Sigmoid colon (tissue), 7 donors: ENCODE measurements at places on chromosomes 16 and 17. TPM values are rescaled to one million over a fixed set of nuclear protein-coding genes. Genes with fewer than 3 reads are reported as not detected.

Gene HES7
- total RNA-seq, result not detected

Gene CPHXL2
- not detected for total RNA-seq

Gene PRM2
- not detected for total RNA-seq

Gene RABEP1
- total RNA-seq, result 39.8 TPM

Gene TXNDC17
- 128 TPM for total RNA-seq

Gene CHST6
- 2.5 TPM for total RNA-seq

Gene EXOC7
- 58.9 TPM for total RNA-seq

Gene MYH13
- total RNA-seq, result not detected

Gene GLIS2
- 5.4 TPM for total RNA-seq

Gene KRT15
- not detected for total RNA-seq

Gene TERB1
- total RNA-seq, result not detected

Gene GNG13
- total RNA-seq, result not detected

Gene CSNK1D
- total RNA-seq, result 61.2 TPM

Gene CBLN1
- total RNA-seq, result under 0.01 TPM

Gene TRIM37
- total RNA-seq, result 20.2 TPM

Gene CA10
- total RNA-seq, result 0.81 TPM

Gene KRT37
- not detected for total RNA-seq

Gene CLEC19A
- not detected for total RNA-seq

Gene PRAC1
- 9.1 TPM for total RNA-seq

Gene HS3ST2
- 0.55 TPM for total RNA-seq

Gene WSCD1
- 7.5 TPM for total RNA-seq

Gene HEXIM1
- total RNA-seq, result 60.9 TPM

Gene OR3A3
- total RNA-seq, result not detected

Gene INO80E
- 49.2 TPM for total RNA-seq

Gene SPATA32
- total RNA-seq, result not detected

Gene FBF1
- 16.6 TPM for total RNA-seq

Gene EPOP
- 2.0 TPM for total RNA-seq

Gene DNAI2
- not detected for total RNA-seq

Gene APOBR
- total RNA-seq, result 1.1 TPM

Gene MYO1D
- total RNA-seq, result 21.6 TPM

Gene MT1B
- not detected for total RNA-seq

Gene TPSD1
- not detected for total RNA-seq

Gene BCL6B
- 2.6 TPM for total RNA-seq

Gene DHRS7C
- not detected for total RNA-seq

Gene KRT31
- total RNA-seq, result not detected

Gene KIF19
- 0.36 TPM for total RNA-seq

Gene MYO15A
- total RNA-seq, result 0.71 TPM

Gene FAM20A
- 6.4 TPM for total RNA-seq

Gene NATD1
- total RNA-seq, result 6.8 TPM

Gene GCGR
- 1.4 TPM for total RNA-seq

Gene VASN
- 10.2 TPM for total RNA-seq

Gene GPT2
- 3.3 TPM for total RNA-seq

Gene MEIOC
- total RNA-seq, result not detected

Gene MT1E
- 295 TPM for total RNA-seq

Gene CTF1
- 5.0 TPM for total RNA-seq

Gene IL21R
- total RNA-seq, result not detected

Gene OTOP3
- not detected for total RNA-seq

Gene KRTAP4-9
- not detected for total RNA-seq

Gene SLC9A5
- total RNA-seq, result 6.1 TPM

Gene ANKS4B
- total RNA-seq, result 0.28 TPM

Gene TEX14
- total RNA-seq, result 0.33 TPM
